Aorta (tissue), 5 donors: ENCODE measurements at places on chromosomes 1 and 21.

- no peak for DNase-seq
Observed at GRCh38 chr1:75855010-75855409, 58.3 kb downstream of the MSH4 start.

GRCh38 chr1:227325156-227325555 lies 6.9 kb upstream of the CDC42BPA start:
- DNase-seq: no peak

- no peak for DNase-seq
Observed at GRCh38 chr1:212743901-212744475, 44.3 kb upstream of the BATF3 start.

DNA sequence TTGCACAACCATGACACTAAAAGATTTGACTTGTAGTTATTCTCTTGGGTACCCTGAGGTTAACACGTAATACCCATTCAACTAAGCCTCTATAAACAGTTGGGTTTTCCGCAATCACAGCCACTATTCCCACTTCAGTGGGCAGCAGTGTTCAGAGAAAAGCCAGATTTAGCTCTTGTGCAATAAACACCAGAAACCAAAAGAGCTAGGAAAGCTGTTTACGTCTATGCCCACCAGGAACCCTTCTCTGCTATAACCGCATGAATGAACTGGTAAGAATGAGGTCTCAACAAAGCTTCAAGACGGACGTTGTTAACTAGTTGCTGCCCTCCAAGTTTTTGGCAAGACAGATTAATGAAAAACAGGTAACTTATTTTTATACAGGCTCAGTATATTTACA lies 101.3 kb downstream of the SLC45A1 start:
- no peak for DNase-seq

DNA sequence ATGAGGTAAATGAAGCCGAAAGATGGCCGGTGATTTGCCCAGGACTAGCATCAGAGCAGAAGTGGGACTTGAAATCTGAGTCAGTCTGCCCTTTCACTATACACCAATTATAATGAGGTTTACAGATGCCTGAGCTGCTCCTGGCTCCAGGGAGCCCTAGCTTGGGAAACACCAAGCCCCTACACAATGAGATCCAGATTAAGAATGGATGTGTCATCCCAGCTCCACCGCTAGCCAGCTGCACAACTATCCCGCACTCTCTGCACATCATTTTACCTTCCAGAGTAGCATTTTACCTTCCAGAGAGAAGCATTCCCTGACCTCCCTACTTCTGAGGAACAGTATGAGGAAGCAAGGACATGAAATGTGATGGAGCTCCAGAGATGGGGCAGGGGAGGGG lies 27.0 kb downstream of the SERTAD4 start:
- DNase-seq: no peak

DNA sequence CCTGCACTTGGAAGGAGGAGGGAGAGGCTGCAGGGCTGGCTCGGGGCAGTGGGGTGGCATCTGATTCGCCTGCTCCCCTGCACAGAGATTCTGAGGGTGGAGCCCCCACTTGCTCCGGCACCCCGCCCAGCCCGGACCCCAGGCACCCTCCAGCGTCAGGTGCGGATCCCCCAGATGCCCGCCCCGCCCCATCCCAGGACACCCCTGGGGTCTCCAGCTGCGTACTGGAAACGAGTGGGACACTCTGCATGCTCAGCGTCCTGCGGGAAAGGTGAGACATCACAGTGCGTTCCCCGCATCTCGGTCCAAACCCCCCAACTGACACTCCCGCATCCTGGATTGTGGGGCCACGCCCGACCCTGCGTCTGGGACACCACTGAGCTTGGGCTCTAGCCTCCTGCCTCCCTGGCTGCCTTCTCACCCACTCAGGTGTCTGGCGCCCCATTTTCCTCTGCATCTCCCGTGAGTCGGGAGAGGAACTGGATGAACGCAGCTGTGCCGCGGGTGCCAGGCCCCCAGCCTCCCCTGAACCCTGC lies 7.9 kb downstream of the ADAMTSL4 start:
- peak; percentile 44 for DNase-seq

- no peak for DNase-seq
Observed at GRCh38 chr1:1167398-1167821, 6.3 kb upstream of the TTLL10 start.

- no peak for DNase-seq
Observed at GRCh38 chr1:8420318-8420717, 102.4 kb downstream of the SLC45A1 start.

DNA sequence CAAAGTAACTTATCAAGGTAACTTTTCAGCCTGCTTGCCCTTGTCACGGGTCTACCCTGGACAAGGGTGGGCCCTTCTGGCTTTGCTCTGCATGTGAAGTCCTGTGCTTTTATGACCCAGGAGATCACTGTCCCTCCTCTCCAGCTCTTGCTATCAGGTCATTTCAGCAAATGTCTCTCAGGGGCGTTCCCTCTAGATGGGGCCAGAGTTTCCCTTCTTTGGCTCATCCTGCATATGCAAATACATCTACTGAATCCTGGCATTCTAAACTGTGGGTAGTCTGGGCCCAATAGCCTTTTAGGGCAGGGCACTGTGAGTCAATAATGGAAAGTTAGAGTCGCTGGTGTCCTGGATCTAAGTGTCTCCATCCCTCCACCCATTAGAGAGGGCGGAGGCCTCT lies 366.9 kb upstream of the USP24 start:
- DNase-seq: no peak

GRCh38 chr1:6962996-6963911 lies 178.0 kb downstream of the CAMTA1 start:
- peak; percentile 68 for DNase-seq

GRCh38 chr1:227543283-227544066 lies 19.9 kb upstream of the ZNF678 start:
- DNase-seq: peak; percentile 54

DNA sequence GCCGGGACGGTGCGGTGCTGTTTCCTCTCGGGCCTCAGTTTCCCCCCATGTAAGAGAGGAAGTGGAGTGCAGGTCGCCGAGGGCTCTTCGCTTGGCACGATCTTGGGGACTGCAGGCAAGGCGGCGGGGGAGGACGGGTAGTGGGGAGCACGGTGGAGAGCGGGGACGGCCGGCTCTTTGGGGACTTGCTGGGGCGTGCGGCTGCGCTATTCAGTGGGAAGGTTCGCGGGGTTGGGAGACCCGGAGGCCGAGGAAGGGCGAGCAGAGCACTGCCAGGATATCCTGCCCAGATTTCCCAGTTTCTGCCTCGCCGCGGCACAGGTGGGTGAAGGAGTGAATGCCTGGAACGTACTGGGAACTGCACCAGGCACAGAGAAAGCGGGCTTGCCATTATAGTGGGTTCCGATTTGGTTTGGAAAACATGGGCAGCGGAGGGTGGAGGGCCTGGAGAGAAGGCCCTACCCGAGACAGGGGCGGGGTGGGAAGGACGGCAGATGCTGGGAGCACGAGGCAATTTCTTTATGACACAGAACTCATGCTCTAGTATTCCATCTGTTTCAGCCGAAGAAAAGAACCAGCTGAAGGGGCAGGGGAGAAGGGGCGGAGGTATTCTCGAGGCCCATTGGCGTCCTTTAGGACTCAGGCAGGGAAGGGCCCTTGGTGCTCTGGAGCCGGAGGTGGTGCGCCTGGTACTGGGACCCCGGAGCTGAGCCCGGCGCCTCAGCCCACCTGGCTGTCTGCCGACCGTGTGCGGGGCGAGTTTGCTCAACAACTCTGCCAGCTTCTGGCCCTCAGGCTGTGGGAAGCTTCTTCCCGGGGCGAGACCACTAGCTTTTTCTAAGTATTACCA lies 960 bp downstream of the PCSK9 start:
- no peak for DNase-seq

DNA sequence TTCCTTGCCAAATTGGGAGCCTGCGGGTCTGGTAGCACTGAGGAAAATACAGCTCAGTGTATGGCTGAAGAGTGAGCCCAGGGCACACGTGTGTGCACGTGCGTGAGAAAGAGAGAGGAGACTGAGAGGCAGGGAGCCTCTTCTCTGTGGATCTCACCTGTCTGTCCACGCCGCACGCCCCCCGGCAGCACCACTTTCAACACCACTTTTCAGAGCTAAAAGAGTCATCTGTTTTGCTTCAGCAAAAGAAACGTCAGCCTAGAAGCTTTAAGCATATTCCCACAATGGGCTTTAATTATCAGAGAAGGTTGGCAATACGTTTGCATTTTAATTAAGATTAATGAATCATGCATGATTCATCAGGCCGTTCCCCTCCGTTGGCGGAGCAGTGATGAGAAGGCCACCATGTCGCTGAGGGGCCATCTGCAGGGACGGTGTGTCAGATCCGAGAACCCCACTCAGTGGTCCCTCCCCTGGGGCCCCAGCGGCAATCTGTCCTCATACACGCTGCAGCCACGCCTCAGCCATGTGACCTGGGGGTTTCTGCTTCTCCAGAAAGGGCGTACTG lies 56.8 kb downstream of the SIK1 start:
- DNase-seq: no peak

DNA sequence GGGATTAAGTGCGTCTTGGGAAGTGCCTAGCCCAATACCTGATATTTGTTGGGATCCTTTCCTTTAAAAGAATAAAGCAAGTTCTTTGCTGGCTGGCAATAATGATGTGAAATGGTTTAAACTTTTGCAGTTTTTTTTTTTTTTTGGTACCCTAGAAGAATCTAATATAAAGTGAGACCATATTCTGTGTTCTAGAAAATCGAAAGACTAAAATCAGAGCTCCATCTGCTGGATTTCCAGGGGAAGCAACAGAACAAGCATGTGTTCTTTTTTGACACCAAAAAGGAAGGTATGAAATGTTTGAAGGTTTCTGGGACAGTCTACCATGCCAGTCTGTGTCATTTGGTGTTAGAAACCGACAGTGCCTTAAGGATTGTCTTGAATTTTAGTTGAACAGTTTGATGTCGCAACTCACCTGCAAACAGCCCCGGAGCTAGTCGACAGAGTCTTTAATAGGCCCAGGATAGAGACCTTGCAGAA lies 6.4 kb downstream of the UTP11 start:
- peak; percentile 0 for DNase-seq

DNA sequence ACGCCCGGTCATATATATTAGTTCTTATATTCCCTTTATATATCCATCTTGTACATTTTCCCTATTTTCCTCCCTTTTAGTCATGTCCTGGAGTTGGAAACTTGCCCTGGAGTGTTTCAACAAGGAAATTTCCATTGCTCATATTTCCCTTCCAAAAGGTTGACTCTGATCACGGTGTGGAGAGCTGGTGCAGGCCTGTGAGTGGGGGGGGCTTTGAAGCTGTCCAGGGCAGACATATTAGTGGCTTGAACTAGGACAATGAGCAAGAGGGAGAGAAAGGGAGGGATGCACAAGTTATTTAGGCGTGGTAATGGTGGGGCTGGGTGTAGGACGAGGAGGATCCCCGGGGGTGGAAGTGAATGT lies 30.4 kb upstream of the TMEM61 start:
- no peak for DNase-seq

GRCh38 chr21:35147439-35147838 lies 98.3 kb upstream of the RUNX1 start:
- DNase-seq: no peak

- no peak for DNase-seq
Observed at GRCh38 chr1:115794976-115795639, 26.6 kb upstream of the CASQ2 start.

DNA sequence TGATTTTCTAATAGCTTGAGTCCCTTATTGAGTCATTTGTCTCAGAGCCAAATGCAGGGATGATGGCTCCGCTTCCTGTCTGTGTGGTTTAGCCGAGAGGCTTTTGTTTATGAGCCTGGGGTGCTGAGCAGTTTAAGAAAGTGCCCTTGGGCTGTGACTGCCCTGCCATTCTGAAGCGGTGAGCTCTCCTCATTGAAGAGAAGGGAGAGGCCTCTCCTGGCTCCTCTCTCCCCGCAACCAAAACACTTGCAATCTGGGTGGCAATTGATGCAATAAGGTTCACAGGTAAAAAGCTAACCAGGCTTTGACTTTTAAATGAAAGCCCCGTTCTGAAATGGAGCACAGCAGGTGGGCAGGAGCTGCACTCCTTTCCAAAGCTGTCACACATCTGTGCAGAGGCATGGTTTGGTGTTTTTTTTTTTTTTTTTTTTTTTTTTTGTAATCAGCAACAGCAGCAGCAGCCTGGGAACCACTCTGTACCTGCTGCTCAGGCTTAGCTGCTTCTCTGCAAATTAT lies 403.7 kb downstream of the SIPA1L2 start:
- DNase-seq: no peak

GRCh38 chr21:46482225-46482845 lies 23.6 kb downstream of the DIP2A start:
- DNase-seq: no peak

GRCh38 chr1:217021956-217022355 lies 298.7 kb upstream of the ESRRG start:
- no peak for DNase-seq

DNA sequence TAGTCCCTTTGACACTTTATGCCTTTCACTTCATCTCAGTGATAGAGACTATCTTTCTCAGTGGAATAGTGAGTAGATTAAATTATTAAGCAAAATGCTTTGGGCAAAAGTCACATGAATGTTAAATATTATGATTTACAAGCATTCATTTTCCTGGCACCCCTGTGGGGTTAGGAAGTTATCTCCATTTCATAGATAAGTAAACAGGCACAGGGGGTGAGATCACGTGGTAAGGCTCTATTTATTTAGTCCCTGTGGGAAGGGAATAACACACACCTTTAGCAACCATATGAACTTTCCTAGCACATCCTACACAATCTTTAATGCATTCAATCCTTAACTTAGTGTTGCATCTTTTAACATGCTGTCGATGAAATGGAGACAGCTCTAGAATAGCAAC lies 12.3 kb downstream of the PSMB2 start:
- DNase-seq: no peak

- DNase-seq: no peak
Observed at GRCh38 chr1:113396585-113396984, 6.3 kb downstream of the MAGI3 start.

- peak; percentile 84 for DNase-seq
Observed at GRCh38 chr1:165828103-165828668, 772 bp downstream of the UCK2 start.

DNA sequence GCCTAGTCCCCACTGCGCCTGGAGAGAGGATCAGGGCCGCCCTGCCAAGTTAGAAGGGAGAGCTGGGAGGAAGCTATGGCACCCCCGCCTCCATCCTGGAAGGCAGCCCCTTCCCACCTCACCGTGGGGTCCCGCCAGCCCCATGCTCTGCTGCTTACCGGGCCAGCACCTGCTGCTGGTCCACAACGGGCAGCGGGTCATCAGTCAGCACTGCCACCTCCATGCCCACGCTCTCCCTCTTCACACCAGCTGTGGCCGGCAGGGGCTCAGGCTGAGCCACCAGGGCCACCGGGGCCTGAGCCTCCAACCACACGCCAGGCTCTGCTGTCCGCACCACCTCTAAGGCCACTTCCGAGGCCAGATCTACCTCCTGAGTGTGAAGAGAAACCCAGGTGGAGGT lies 23.5 kb upstream of the DDOST start:
- no peak for DNase-seq

- no peak for DNase-seq
Observed at GRCh38 chr1:108814343-108815125, 42.4 kb downstream of the AKNAD1 start.
